ENCODE measurements at places on chromosomes 1 and 21.

DNA sequence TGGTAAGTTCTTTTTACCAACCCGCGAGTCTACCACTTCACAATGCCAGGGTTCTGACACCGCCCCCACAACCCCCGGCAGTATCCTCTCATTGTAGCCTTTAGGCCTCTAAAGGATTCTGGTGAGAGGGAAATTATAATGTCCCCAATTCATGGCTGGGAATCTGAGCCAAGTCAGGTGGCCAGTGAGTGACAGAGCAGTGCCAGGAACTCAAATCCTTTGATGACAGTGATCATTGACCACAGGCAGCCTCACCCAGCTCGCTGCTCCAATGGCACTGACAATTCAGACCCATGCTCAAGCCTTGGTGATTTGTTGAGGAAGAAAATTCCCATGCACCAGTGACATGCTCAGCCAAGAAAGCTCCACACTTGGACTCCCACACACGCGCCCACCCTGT, 63.4 kb upstream of the CSF1 start:
- DNase-seq, result no peak

DNA sequence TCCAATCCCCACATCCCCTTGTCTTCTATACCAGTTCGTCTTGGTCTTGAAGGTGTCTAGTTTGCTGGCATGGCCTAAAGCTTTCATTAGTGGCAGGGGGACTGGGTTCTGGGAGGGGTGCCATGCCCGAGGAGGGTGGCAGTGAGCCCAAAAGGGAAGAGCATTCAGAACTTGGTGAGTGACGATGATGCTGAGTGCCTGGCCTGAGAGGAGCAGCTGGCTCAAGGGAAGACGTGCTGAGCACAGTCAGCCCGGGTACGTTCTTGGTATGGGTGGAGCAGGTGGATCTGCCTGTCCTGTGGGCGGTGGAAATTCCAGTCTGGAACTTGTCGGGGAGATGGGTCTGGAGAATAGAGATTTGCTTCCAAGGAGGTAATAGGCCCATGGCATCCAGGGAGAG, 4.6 kb downstream of the FDPS start:
- no peak for DNase-seq

DNA sequence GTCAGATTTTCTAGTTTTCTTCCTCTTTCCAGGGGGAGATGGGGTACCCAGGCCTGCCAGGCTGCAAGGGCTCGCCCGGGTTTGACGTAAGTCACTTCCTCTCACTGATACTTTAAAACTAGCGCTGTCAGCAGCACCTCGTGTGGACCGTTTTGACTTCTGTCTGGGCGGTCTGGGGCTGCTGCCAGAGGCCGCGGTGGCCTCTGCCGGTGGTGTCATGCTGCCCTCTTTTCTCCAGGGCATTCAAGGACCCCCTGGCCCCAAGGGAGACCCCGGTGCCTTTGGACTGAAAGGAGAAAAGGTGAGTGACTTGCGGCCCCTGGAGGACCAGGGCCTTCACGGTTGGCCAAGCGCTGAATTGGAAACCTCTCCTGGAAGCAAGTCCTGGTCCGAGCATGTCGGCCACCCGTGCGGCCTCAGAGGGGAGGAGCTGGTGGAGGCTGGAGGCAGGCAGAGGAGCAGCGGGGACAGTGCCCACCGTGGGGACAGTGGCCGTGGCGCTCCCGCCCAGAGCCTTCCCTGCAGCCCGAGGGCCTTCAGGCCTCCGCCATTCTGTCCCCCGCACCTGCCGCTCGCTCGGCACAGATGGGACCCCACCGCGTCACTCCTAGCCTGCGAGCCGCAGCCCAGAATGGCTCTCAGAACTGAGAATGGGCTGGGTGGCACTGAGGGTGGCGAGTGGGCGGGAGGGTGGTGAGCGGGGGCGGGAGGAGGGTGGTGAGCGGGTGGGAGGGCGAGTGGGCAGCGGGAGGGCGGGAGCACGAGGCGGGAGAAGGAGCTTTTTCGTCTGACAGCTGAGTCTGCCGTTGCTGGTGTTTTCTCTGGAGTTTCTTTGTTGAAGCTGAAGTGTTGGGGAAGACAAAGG, 9.4 kb downstream of the COL6A1 start:
- DNase-seq, result peak; percentile 52

- DNase-seq, result no peak
Measured at GRCh38 chr1:239711768-239712167, 325.4 kb downstream of the CHRM3 start.

GRCh38 chr1:4847711-4848110, 193.3 kb downstream of the AJAP1 start:
- DNase-seq, result no peak

DNA sequence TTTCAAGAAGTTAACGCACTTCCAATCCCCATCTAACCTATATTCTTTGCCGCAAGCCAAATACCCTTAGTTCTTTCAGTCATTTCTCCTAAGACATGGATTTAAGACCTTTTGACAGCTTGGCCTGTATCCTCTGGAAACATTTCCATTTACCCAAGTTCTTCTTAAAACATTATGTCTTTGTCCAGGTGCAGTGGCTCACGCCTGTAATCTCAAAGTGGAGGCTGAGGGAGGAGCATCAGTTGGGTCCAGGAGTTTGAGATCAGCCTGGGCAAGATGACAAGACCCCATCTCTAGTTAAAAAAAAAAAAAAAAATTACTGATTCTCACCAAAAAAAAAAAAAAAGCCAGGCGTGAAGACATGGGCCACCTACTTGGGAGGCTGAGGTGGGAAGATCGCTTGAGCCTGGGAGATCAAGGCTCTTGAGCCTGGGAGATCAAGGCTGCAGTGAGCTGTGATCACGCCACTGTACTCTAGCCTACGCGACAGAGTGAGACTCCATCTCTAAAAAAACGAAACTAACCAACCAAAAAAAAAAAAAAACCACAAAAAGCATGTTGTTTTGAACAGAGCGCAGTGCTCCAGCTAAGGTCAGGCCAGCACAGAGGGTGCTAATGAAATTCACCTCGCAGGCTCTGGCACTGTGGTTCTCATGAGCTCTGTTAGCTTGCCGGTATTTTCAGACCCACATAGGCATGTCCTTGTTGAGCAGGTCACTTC, 36.0 kb downstream of the NUAK2 start:
- no peak for DNase-seq

- DNase-seq, result peak; percentile 90
Measured at GRCh38 chr1:61606448-61607312, 118.3 kb downstream of the TM2D1 start.

GRCh38 chr1:163263818-163264655, 57.7 kb upstream of the NUF2 start:
- DNase-seq, result no peak

GRCh38 chr1:3536420-3537195, 74.7 kb downstream of the MEGF6 start:
- no peak for DNase-seq

Measured in psoas muscle (tissue), 8 donors.